ENCODE measurements at places on chromosomes 16 and 17.

DNA sequence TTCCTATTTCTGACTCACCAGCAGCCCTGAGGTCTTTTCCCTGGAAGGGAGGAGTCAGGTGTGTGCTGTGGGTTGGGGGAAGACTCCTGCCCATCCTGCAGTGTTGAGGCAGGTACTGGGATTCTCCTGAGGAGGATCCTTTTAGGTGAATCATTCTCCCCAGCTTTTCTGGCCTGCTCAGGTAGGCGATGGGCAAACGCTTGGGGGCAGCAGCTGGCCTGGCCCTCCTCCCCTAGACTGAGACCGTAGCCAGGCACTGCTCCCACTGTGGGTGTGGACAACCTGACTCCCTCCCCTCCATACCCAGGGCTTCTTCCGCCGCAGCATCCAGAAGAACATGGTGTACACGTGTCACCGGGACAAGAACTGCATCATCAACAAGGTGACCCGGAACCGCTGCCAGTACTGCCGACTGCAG is 15.1 kb downstream of the GJD3 start:
- DNase-seq, result no peak

DNA sequence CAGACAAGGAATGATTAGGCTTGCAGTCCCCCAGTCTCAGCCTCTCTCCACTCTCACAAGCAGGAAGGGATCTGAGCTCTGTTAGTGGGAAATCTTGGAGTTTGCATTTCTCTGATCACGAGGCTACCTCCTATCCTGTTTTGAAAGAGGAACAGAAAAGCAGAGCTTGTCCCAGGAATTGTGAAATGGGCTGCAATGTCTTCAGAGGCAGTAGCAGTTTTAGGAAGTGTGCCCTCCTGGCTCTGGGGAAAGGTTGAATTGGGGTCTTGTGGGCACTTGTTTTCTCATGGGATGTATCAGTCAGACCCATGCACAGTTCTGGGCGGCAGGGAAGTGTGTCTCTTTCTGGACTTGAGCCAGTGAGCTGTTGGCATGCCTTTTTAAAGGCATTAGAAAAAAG is 22.8 kb downstream of the NUP85 start:
- no peak for DNase-seq

- no peak for DNase-seq
These were observed 34.6 kb downstream of the CCT6B start for GRCh38 chr17:34926661-34927060.

DNA sequence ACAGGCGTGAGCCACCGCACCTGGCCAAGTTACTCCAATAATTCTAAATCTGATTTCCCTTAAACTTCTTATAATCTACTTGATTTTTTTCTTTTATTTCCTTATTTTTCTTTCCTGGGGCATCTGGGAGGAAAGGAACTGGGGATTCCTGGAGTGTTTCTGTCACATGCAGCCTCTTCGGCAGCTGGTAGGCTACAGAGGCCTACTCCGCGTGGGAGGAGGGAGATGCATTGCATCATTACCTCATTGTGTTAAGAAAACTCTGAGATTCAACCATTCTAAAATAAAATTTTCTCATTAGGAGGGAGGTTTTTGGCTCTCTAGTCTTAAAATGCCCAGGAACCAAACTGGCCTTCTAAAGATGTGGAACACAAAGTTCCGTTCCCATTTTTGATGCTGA is 64.0 kb downstream of the SOX9 start:
- DNase-seq, result no peak

DNA sequence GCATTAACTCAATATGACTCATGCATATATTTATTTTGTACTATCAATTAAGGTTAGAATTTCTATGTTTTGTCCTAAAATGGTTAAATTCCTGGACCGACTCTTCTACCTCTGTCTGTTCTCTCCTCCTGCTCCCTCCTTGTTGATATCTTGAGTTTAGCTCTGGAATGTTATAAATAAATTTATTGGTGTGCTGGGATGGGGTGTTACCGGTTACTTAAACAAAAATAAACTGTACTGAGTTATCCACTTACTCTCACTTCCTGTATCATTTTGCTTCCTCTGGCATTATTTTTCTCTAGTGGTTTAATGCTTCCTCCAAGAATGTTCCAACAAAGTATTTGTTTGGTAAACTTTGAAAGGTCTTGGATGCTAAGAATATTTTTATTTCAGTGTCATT is 120.1 kb downstream of the ABCA8 start:
- DNase-seq, result no peak

- no peak for DNase-seq
These were observed 3.5 kb upstream of the SPATA2L start for GRCh38 chr16:89705006-89705405.

GRCh38 chr16:55660828-55661227 is 5.0 kb downstream of the SLC6A2 start:
- no peak for DNase-seq

DNA sequence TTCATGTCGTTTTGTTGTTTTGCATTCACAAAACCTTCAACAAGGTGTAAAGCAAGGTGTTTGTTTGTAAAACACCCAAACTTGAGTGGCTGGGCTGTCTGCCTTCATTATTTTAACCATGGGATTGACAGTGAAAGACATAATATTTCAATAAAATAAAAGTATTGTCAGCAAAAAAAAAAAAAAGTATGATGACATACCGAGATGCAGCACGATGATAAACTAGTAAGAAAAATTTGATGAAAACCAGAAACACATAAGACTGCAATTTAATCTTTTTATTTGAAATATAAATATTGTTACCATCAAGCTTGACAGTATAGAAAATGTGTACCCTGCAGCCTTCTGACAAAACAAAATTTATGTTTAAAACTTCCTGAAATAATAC is 419.3 kb upstream of the DYNLRB2 start:
- DNase-seq, result no peak

DNA sequence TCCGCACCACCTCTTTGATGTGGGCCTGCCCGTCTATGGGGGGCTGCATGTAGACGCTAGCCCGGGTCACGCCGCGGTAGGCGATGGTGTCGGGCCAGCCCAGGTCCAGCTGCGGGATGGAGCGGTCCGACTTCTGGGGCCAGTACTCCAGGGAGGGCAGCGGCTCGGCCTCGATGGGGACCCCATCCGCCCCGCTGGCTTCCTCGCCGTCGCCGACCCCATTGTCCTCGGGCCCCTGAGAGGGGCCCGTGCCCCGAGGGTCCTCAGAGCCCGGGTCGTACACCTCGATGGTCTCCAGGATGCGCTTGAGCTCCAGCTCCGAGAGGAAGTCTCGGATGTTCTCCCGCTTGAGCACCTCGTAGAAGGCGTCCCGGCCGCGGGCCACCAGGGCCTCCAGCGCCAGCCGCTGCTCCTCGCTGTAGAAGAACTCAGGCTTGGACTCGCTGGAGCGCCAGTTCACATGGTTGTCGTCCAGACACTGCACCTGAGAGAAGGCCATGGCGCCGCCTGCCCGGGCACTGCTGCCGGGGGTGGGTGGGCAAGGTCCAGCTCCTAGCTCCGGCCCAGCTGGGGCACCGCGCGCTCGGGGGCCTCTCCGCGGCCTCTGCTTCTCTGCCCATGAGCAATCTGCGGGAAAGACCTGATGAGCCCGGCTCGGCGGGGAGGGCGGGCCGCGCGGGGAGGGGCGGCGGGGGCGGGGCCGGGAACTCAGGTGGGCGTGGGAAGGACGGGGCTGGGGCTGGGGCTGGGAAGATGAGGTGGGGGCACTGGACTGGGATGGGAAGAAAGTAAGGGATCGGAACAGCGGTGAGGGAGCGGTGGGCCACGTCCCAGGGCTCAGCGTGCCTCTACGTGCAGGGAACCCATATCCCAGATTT is 782 bp downstream of the FAM83G start:
- DNase-seq, result peak; percentile 37

DNA sequence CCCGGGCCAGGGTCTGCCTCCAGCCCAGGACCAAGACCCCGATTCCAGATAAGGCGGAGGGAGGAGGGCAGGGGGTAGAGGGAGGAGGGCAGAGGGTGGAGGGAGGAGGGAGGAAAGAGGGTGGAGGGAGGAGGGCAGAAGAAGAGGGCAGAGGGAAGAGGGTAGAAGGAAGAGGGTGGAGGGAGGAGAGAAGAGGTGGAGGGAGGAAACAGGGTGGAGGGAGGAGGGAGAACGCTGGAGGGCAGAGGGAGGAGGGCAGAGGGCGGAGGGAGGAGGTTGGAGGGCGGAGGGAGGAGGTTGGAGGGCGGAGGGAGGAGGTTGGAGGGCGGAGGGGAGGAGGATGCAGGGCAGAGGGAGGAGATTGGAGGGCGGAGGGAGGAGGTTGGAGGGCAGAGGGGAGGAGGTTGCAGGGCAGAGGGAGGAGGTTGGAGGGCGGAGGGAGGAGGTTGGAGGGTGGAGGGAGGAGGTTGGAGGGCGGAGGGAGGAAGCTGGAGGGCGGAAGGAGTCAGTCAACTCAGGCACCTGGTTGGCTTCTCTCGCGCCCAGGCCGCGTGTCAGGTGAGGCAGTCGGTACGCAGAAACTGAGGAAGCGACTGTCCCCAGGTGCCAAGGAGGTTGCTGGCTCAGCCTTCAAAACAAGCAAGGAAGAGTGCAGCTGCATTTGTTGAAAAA is 65.2 kb downstream of the KLHDC4 start:
- peak; percentile 9 for DNase-seq

DNA sequence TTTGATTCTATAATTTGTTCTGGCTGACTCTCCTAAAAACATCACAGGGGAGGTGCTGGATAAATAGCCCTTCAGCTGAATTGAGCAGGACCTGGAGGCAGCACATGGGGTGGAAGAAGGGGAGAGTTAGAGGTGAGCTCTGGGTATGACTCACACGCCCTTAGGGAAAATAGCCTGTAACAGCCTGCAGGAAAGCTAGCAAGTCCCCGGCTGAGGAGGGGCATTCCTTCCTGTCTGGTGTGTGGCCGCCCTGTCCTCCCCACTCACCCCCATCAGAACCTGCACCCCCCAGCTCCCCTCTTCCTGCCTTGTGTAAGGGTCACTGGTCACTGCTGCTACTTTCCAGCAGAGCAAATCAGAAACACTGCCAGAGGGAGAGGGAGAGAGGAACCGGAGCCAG is 187.4 kb downstream of the C16orf95 start:
- no peak for DNase-seq

DNA sequence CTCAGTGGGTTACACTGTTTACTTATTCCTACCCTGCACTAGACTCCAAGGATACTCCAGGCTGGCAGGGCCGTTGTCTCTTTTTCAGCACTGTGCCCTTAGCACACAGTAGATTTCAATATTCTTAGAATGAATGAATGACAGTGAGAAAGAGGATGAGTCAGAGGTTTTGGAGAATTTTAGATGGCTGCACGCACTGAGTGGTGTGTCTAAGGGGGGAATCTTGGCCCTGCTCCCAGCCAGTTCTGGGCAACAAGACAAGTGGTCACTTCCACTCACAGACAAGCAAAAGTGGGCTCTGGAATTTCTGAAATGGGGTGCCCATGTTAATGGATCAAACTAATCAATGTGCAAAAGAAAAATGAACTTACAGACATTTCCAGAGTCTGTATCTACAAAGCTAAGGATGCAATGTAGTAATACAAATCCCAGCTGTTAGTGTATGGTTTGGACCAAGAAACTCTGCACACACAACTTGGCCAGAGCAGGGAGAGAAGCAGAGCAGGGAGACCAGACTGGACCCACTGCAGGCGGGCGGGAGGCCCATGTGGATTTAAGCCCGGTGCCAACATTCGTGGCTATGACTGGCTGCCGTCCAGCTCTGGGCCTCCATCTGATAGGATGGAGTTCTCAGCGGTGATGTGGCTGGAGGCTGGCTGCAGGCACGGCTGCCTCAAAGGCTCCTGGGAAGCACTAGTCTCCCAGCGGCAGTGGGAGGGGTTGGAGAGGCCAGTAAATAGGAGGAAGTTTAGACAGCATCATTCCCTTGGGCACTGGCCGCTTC is 95.6 kb upstream of the CDYL2 start:
- DNase-seq, result no peak

- no peak for DNase-seq
These were observed 1.9 kb upstream of the LCMT1 start for GRCh38 chr16:25109643-25110042.

GRCh38 chr17:44308320-44308818 is at the start of gene RUNDC3A:
TSS of gene RUNDC3A (plus strand) at chr17:44308601. CDS start at chr17:44308833, 232 bp downstream.
- peak; percentile 77 for DNase-seq

DNA sequence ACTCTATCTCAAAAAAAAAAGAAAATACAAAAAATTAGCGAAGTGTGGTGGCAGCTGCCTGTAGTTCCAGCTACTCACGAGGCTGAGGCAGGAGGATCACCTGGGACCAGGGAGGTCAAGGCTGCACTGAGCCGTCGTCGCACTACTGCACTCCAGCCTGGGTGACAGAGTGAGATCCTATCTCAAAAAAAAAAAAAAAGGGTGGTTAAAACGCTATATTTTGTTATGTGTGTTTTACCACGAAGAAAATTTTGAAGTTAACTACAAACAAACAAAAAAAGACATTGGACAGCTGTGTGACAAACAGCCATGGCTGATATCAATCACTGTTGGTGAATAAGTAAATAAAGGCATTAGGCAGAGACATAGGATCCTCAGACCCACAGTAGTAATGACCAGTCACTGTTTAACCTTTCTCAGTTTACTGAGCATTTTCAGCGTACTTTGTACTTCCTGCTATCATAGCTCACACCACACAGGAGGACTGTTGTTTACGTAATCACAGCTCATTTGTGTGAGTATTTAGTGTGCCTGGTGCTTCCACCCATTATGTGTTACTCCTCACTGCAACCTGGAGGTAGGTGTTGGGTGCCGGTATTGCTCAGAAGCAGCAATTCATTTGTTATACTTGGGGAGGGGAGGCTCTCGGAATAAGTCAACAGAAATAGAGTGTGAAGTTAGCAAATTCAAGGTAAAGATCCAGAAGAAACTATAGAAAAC is 55.4 kb downstream of the COPRS start:
- no peak for DNase-seq

- DNase-seq, result peak; percentile 39
These were observed 59.5 kb upstream of the GSE1 start for GRCh38 chr16:85553436-85554113.

DNA sequence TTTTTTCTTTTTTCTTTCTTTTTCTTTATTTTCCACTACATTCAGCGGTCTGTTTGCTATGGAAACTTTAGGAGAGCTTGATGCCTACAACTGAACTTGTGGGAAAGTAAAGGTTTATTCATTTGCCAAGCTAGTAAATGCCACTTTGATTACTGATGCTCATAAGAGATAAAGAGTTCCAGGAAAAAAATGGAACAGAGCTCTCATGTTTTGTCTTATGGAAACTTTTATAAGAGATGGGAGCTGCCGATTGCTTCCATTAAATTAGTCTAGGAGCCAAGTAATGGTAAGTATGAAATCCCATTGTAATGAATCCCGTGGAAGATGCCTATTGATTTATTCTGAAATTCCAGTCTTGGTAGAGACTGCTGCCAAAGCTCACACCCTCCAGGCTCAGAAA is 7.1 kb downstream of the ANKFN1 start:
- DNase-seq, result no peak
